NCI-H187 (cell line): ENCODE measurements at places on chromosomes 6 and 20.
A peak's percentile ranks its signal among the peaks of the same experiment; 100 is the strongest.

DNA sequence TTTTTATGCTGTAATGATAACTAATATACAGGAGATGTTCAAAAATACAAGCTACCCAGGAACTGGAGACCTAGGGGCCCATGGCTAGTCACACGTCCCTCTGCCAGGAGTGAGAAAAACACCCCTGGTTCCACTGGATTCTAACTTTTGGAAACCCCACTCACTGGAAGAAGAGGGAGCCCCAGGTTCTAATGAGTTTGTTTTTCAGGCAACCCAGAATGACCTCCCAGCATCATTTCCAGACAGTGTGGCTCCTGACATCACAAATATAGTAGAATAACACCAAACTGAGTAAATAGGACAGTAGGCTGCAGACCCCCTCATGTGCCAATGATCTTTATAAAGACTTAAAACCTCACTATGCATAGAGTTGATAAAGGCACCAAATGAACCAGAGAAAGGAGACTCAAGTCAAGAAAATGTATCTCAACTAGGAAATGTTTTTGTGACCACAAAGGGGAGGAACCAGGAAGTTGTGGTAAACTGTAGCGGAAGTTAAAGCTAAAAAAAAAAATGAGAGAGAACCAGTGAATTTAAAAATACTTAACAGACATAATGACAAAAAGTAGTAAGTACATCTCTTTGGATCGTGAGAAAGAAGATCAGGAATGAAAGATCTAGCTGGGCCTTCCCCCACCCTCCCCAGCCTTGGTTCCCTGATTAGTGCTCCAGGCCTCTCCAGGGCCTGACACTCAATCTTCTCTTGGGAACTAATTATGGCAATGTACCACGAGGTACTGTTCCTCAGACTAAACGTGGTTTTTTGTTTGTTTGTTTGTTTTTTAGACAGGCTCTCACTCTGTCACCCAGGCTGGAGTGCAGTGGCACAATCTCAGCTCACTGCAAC, 19.8 kb downstream of the HLA-E start:
- DNase-seq: no peak

DNA sequence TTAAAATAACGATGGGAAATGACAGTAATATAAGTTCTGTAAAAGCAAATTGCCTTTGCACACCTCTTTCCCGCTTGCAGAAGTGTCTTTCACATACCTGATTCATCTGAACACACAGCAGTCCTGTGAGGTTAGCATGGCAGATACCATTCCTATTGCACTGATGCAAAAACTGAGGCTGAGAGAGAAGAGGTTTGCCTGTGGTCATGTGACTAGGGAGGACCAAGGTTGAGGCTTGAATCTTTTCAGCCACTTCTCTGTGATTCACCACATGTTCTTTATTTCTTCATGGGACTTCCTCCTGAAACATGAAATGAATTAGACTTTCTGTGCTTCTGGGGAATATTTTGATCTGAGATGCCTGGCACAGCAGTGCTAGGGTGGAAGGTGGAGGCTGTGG, 92.9 kb downstream of the VEGFA start:
- no peak for DNase-seq

DNA sequence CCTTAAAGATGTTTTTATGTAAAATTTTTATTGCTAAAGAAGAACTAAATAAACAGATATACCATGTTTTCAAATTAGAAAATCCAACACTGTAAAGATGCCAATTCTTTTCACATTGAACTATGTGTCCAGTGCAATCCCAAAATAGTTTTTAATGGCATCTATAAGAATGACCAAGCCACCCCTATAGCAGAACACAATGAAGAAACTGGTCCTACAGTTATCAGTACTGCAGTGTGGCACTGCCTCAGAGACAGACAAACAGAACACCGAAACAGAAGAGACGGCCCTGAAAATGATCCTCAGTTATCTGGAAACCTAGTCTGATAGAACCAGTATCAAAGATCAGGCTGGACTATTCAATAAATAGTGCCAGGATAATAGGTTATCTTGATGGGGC, 41.9 kb downstream of the KIF13A start:
- DNase-seq: no peak

DNA sequence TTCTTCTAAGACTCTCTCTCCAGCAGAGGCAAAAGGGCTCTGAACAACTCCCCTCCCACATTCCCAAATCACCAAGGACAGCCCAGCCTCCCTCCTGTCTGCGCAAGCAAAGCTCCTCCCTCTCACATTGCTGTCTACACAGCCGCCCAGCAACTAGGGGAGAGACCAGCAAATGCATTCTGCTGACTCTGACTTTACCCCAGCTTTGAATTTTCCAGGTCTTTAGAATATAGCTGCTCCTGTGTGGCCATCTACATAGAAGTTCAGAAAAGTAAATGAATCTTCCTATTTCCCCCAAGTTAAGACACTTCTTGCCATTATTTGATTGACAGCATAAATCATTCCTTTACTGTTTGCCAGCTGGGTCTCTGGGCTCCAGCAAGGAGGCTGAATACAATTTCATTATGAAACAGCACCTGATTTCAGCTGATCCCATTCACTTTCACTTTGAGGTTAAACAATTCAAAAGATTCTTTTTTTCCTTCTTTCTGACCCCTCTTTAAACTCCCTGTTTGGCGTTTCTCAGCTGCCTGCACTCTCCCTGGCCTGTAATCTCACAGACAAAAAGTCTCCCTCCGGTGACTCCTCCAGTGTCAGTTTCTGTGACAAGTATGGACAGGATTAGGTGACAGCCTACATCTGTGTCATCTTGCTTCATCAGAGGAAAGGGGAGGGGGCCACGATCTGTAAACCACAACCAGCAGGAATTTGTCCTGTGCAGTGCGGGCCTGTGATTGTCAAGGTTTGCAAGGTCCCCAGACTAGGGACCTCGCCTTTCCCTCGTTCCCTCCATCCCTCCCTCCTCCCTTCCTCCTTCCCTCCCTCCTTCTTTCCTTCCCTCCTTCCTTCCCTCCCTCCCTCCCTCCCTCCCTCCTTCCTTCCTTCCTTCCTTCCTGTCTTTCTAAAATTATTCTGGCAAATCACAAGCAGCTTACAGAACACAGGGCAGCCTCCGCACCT, 205.6 kb upstream of the RIN2 start:
- DNase-seq: no peak

DNA sequence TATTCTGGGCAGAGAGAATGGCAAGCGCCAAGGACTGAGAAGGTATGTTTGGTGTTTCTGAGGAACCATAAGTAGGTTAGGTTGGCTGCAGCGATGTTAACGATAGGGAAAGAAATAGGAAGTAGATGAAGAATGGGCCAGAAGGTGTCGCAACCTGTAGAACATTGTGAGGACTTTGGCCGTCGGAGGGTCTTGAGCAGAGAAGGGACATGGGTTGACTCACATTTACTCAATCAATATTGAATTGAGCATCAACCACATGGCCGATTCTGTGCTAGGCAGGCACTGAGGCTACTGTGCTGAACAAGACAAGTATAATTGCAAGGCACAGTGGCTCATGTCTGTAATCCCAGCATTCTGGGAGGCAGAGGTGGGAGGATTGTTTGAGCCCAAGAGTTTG, 26.8 kb upstream of the RPN2 start:
- DNase-seq: no peak

DNA sequence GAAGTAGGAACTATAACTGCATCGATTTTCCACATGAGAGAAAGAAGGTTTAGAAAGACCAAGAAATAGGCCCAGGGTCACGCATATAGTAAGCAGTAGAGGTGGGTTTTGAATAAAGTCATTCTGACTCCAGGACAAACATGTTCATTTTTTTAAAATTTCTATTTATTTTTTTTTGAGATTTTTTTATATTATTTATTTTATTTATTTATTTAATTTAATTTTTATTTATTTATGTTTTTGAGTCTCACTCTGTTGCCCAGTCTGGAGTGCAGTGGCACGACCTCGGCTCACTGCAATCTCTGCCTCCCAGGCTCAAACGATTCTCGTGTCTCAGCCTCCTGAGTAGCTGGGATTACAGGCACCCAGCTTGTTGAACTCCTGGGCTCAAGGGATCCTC, 13.2 kb upstream of the SEC63 start:
- no peak for DNase-seq

- no peak for DNase-seq
Observed at GRCh38 chr20:47670913-47671312, 114.4 kb downstream of the SULF2 start.

DNA sequence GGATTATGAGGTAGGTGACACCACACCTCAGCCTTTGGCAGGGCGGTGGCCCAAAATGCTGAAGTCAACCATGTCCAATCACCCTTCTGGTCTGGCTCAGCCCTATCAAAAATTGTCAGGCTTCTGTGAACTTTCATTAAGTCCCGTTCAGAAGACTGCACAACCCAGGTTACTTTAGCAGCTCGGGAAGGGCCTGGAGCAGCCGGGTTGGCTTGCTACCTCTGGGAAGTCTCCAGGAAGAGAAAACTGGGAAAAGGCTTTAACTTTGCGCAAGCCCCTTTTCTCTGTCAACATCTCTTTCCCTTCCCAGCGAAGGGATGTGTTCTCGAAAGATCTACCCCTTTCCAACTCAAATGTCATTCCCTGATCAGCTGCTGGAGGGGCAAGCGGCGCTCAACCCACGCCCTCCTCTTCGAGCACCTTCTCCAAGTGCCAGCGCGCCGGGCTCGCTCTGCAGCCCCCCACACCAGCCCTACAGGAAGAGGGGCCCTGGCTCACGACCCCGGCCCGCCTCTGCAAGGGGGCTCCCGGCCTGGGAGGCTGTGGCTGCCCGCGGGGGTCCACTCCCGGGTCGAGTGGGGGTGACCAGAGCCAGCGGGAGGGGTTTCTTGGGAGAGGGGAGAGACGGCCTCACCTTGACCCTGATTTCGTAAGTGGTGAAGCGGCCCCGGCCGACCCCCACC, 573 bp downstream of the SNX3 start:
- DNase-seq: no peak

GRCh38 chr6:20211037-20211940, 980 bp downstream of the MBOAT1 start:
- no peak for DNase-seq

DNA sequence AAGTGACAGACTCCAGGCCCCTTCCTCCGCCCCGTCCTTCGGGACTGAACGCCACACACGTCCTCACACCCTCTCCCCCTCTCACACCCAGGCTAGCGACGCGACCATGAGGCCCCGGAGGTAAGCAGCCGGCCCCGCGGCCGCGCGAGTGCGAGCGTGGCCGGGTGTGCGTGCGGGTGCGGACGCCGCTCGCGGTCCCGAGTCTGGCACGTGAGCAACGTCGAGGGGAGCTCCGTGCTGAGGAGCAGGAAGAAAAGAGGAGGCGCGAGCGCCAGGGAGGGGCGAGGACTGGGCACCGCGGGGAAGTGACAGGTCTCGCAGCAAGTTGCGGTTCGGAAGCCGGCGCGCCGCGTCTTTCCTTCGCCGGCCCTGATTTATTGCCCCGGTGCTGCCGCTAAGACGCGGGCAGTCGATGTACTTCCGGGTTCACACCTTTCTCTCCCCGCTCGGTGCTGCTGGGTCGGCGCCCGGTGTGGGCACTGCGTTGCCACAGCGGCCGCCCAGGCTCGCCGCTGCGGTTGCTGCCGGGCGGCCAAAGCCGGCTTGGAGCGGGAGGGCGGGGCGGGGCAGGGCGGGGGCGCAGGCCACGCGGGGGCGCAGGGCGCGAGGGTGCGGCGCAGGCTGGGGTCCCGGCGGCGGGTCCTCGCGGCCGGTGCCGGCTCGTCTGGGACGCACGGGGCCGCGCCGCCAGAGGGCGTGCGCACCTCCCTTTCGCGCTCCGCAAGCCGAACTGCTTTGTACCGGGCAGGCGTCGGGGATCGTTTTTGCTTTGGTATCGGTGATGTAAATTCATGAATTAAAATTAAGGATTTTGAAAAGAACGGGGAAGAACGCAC, 15.8 kb upstream of the LIN28B start:
- DNase-seq: peak; percentile 41

GRCh38 chr6:33116841-33117711, 41.3 kb downstream of the HLA-DPB1 start:
- DNase-seq: no peak

- DNase-seq: no peak
Observed at GRCh38 chr20:61480158-61480825, 228.2 kb downstream of the CDH4 start.

DNA sequence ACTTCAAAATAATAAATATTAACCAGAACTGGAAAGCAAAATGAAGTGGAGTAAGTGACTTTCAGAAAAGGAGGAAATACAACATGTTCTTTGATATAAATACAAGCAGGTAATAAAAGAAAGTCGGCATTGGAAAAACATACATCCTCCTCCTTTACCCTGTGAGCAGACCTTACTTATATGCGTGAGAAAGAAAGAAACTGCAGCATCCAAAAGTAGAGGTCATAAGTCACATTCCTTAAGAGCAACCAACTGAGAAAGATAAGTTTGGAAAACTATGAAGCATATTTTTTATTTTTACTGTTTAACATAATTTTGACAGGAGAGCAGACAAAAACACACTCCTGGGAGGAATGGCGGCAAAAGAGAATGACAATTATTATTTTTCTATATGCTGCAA, 155.5 kb downstream of the HACE1 start:
- DNase-seq: no peak

- no peak for DNase-seq
Observed at GRCh38 chr6:84524636-84525035, 239.8 kb downstream of the TBX18 start.

- no peak for DNase-seq
Observed at GRCh38 chr6:108766419-108766818, 81.8 kb upstream of the ARMC2 start.

GRCh38 chr6:92777146-92777740, 642.1 kb downstream of the EPHA7 start:
- DNase-seq: no peak

DNA sequence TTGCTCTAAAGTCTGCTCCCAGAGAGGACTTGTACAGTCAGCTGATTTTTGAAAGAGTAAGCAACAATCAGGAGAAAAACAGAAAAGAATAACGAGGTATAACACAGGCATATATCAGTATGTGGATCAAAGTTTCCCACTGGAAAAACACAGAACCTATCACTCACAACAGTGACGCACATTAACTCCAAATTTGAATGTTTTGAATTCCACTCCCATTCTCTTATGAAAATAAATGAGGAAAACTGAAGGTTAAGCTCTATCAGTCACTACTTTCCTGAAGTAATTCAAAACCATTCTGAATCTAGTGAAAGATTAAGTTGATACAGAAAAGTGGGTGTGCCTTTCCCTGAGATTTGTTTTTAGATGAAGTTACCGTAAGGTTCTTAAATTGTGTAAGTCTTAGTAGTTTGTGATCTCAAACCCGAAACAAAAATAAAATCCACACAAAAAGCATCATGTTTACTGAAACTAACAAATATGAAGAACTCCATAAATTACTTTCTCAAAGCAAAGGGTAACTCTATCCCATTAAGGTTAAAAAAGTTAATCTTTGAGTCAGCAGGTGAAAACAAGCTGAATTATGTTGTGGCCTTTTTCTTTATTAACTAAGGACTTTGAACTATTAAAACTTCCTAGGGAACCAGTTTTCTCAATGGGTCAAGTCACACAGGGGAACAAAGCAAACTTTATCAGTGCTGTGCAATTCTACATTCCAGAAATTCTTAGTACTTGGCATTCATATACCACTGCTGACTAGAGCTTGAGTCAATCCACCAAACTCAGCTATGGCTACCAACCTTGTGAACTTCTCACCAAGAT, 115.7 kb downstream of the OGFRL1 start:
- DNase-seq: no peak

GRCh38 chr20:64048402-64049044, 916 bp downstream of the SOX18 start:
- DNase-seq: no peak
